Activated T-cell treated with anti-CD3 and anti-CD28 coated beads for 24 hours (primary cell): ENCODE measurements at places on chromosomes 3 and 15.
A peak's percentile ranks its signal among the peaks of the same experiment; 100 is the strongest.

- no peak for DNase-seq
Observed at GRCh38 chr3:159785273-159785708, 203.3 kb upstream of the IL12A start.

GRCh38 chr3:34107669-34108068 is 309.2 kb downstream of the PDCD6IP start:
- no peak for DNase-seq

GRCh38 chr3:16024548-16024947 is 149.9 kb upstream of the GALNT15 start:
- DNase-seq = no peak

- peak; percentile 60 for DNase-seq
Observed at GRCh38 chr3:115790759-115791158, 167.4 kb downstream of the GAP43 start.

- DNase-seq = no peak
Observed at GRCh38 chr15:99909592-99910295, 176.5 kb upstream of the LYSMD4 start.

GRCh38 chr15:45794712-45795439 is 160.0 kb downstream of the SQOR start:
- DNase-seq = no peak
